GM19239 (cell line): ENCODE measurements at places on chromosomes 6 and 20.
A peak's percentile ranks its signal among the peaks of the same experiment; 100 is the strongest.

DNA sequence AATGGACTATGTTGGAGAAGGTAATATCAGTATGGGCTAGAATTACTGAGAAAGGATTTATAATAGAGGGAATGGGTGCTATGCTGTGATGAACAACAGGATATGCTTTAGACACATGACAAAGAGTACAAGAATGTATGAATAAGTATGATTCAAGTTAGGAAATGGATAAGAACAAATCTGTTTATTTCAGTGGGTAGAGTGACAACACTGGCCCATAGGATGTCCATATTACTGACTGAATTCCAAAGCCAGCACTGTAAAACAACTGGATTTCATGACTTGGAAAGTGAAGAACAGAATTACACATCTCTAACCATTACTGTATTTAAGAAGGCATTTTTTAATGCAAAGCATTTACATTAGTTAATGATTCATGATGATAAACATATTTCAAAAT is 35.9 kb downstream of the EPM2A start:
- no peak for DNase-seq

- DNase-seq: no peak
These were observed 9.8 kb upstream of the AMD1 start for GRCh38 chr6:110864824-110865223.

- no peak for DNase-seq
These were observed 8.2 kb upstream of the SNX9 start for GRCh38 chr6:157814883-157815282.

DNA sequence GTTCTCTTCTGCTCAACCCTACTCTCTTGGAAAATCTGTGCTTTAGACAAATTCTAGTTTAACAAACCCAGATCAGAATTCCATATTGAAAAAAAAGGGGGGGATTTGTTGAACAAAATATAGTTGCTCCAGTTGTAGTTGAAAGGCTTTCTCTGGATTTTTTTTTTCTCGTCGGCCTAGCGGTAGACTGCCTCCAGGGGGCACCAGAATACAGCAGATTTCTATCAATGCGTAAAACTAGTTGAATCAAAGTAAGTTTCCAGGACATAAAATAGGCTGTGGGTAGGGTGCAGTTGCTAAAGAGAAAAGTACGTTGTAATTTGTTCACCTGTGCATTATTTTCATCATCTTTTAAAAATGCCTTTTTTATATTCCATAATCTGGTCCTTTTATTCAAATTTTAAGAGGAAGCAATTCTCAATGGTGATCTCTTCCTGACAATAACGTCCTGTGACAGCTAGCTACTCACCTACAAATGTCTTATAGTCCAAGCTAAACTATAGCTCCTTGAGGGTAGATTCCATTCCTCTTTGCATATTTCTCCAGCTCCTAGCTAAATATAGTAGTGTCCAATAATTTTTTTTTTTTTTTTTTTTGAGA is 105.4 kb downstream of the PERP start:
- DNase-seq: peak; percentile 25

DNA sequence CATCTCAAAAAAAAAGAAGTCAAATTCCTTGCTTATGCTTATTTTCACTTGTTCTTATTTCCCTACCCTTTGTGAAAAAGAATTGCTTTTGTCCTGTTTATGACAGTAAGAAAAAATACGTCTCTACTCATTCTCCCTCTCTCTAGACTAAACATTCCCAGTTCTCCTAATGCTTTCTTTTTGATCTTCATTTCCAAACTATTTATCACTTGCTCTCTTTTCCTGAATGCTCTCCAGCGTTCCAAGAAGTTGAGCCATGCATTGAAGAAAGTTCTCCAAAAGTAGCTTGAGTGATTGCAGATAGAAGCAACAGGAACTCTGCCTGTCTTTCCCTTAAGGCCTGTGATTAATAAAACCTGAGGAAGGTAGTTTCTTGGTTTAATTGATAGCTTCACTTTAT is 53.1 kb upstream of the TMEM170B start:
- DNase-seq: no peak

- no peak for DNase-seq
These were observed 53.3 kb downstream of the KCNS1 start for GRCh38 chr20:45047581-45048119.

DNA sequence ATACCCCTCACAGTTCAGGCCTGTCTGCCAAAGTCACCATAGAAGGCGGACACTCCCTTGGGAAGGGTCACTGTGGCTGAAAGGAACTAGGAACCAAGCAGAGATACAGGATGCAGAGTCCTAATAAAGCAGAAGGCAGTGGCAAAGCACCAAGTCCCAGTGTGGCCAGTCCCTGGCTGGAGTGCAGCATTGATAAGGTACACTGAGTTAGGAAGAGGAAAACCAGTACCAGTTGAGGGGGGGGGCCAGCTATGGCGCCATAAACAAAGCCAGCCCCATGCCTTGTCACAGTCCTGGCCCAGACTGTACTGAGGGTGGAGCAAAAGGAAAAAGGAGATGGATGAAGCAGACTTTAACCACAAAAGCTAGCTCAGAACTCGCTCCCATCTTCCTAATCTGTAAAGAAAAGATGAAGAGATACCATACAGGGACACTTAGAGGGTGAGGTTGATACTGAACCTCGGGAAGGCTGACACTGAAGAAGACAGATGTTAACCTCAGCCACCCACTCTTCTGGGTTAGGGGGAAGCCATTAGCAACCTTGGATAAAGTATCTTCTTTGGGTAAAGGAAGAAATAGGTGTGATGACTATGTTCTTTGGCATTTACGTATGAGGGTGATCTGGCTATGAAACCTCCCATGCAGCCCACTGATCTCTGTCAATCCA is 7.8 kb downstream of the ABHD12 start:
- no peak for DNase-seq
